NCI-H460 (cell line): ENCODE measurements at places on chromosomes 6 and 20.

GRCh38 chr20:6057691-6058090, 3.8 kb upstream of the LRRN4 start:
- no peak for DNase-seq

- DNase-seq, result no peak
Observed at GRCh38 chr20:49562311-49563014, 5.5 kb downstream of the PTGIS start.

DNA sequence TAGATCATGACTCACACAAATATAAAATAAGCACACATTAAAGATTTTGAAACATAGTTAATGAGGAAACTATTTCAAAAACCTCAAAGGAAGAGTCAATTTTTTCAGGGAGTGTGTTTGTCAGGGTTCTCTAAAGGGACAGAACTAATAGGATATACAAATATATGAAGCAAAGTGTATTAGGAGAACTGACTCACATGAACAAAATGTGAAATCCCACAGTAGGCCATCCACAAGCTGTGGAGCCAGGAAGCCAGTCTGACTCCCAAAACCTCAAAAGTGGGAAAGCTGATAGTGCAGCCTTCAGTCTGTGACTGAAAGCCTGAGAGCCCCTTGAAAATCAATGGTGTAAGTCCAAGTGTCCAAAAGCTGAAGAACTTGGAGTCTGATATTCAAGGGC, 898.0 kb upstream of the EYS start:
- DNase-seq, result no peak

DNA sequence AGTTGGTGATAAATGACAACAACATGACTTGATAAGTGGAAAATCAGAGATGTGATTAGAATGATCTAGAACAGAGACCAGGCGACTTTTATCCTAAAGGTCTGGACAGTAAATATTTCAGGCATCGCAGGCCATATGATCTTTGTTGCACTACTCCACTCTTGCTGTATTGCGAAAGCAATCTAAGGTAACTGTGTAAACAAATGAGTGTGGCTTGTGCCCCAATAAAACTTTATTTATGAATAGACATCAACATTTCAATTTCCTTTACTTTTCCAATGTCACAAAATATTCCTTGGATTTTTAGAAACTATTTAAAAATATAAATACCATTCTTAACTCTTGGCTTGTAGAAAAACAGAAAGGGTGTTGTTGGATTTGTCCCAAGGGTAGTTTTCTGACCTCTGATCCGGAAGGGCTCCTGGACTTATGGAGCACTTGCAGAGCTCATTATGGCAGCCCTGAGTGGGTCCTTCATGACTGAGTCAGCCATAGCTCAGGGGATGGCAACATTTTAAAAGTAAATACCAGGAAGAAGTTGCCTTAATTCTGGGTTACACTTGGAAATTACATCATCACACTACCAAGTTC, 34.5 kb downstream of the IL20RA start:
- DNase-seq, result no peak

- no peak for DNase-seq
Observed at GRCh38 chr6:144951730-144952437, 666.7 kb downstream of the UTRN start.

GRCh38 chr6:3868544-3868943, 19.4 kb downstream of the FAM50B start:
- no peak for DNase-seq

GRCh38 chr6:3575701-3576100, 118.9 kb upstream of the SLC22A23 start:
- DNase-seq, result no peak

GRCh38 chr6:20168690-20169089, 43.6 kb downstream of the MBOAT1 start:
- no peak for DNase-seq

- no peak for DNase-seq
Observed at GRCh38 chr6:158457616-158458278, 102.1 kb upstream of the TMEM181 start.

DNA sequence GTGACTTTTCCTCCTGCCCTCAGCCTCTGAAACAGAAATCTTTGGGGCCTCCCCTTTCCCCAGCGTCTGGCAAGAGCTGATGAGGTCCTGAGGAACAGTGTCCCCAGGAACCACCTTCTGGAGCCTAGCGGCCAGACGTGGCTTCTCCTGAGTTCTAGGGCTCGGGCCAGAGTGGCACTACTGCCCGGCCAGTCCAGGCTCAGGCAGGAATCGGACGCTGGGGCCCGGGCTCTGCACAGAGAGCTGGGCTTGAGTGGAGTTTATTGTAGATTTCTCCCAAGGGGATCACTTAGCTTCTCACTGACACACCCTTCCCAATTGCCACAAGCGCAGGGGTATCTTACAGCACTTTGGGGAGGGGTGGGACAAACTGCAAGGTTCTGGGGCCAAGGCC, 20.2 kb downstream of the SDCBP2 start:
- no peak for DNase-seq

DNA sequence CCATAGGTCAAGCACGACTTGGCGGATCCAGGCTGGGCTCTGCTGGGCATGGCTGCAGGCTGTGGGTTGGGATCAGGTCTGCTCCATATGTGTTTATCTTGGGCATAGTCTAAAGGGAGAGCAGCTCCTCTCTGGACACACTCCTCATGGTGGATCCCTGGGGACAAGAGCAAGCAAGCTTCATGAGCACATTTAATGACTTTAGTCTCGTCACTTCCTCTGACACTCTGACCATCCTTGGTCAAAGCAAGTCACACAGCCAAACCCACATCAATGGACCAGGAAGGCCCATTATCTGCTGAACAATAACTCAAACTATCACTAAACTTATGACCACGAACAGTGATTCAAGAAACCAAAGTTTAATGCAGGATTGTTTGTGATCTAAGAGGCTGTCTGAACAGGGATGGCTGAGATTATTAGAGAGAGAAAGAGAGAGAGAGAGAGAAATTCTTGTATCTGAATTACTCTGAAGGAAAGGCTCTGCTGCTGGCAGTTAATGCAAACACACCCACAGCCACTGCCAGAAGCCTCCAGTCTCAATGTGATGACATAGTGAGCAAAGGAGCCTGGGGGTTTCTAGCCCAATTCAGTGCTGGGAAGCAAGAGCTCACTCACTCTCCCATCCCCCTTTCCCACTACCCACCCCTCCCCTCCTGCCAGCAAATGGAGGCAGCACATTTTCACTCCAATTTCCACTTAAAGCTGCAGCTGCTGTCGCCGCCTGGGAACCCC, 490.2 kb upstream of the SULF2 start:
- DNase-seq, result no peak

- no peak for DNase-seq
Observed at GRCh38 chr6:72589096-72589495, 32.8 kb upstream of the KCNQ5 start.

GRCh38 chr6:140623498-140623897, 1249.0 kb upstream of the CITED2 start:
- peak; percentile 1 for DNase-seq

GRCh38 chr6:155333414-155333813, 19.1 kb upstream of the TFB1M start:
- DNase-seq, result no peak

DNA sequence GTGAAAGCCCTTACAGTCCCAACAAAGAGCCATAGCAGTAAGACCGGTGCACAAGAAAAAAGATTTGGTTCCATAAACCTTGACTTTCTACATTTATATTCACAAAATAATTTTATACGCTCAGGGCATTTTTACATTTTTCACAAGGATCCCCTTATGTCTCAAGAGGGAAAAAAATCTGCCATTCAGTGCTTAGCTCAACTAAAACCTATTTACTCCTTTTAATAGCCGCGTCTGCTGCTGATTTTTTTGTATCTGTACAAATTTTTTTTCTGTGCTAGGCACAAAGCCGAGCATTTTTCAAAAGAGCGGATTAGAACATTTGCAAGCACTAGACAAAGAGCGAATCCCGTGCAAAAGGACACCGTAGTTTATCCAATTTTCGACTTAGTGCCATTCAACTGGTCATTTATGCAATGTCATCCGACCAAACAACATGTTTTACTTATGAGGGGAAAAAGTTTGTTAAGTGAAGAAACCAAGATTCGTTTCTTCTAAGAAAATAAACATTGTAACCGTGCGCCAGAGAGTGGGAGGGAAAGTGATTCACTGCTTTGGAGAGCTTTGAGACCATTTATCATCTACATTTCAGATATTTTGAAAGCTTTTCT, 3.7 kb downstream of the TFAP2D start:
- no peak for DNase-seq

GRCh38 chr20:47950124-47950912, 165.0 kb upstream of the SULF2 start:
- DNase-seq, result no peak

DNA sequence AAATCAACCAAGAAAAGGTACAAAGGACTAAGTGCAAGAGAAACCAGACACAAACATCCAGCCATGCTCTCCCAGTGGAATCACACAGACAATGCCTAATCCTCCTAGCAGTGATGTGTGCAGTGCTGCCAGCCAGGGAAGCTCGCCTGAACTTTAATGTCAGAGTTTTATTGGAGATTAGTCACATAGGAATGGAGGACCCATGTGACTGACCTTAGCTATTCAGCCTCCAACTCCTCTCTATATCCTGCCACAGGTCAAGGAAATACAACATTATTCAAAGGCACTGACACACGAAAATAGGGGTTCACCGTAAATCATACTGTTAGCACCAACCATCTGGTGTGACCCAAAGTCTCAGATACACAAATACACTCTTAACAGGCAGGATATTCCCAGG, 684.6 kb downstream of the DOK5 start:
- DNase-seq, result no peak

GRCh38 chr6:165034271-165034741, 275.1 kb downstream of the C6orf118 start:
- DNase-seq, result no peak

- no peak for DNase-seq
Observed at GRCh38 chr20:36113566-36114250, 40.8 kb upstream of the EPB41L1 start.

DNA sequence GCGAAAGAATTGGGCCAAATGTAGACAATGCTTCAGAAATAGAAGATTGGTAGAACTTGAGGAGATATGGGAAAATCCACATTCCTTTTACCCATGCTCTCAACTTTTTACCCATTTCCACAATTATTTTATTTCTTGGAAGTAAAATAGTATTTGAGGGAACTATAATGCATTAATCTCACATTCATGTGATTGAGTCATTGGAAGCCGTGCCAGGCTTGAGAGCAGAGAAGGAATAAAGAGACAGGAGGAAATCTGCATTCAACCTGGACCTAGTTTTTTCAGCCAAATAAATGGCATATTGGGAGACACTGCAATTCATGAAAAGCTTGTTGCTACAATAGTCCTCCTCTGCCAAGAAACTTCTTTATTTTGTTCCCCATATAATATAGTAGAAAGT, 2.8 kb upstream of the NUP153 start:
- DNase-seq, result no peak
